RCC 7860 (cell line): ENCODE measurements at places on chromosomes 3 and 15.
A peak's percentile ranks its signal among the peaks of the same experiment; 100 is the strongest.

GRCh38 chr15:52113235-52113634 is 660 bp upstream of the BCL2L10 start:
- DNase-seq, result no peak

DNA sequence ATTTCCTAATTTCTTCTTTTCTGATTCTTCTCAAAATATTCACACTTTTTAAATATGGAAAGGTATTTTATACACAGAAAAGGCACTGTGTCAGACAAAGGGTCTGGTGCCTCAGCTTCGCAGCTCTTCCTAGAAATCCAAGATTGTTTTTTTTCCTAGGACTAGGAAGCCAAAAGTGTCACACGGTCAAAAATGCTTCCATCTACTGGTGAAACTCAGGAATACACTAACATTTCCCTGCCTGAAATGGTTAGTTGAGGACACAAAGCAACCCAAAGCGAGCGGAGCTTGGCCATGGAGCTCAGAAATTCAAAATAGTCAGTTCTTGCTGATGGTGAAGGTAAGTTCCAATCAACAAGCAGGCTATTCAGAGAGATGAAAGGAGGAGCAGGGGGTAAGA is 426.5 kb upstream of the RASGRP1 start:
- peak; percentile 54 for DNase-seq

DNA sequence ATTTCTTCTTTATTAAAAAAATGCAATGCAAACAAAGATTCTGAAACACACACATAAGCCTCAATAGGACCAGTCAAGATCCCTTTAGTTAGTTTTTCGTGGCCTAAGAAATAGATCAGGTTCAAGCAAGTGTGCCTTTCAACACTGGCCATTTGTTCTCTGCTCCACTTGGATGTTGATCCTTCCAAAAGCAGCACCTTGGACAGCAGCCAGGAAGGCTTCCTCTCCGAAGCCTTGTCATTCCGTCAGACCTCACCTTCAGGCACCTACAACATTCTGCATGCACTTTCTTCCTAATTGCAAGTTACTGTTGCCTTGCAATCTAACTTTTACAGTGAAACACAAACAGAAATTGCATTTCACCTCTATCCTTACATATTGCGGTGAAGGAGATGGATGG is 155.9 kb upstream of the FEZF2 start:
- no peak for DNase-seq

DNA sequence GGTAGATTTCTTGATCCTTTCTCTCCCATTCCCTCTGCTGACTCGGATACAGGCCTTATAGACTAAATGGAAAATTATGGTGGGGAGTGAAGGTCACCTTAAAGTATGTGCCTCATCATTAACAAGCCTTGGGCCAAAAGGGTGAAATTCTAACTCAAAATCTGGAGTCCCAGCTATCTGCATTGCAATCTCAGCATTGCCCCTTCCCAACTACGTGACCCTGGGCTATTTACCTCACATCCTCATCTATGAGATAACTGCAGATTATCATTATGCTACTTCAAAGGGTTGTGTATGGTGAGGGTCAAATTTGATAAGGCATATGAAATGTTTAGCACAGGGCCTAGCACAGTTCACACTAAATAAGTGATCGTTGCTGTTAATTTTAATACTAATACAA is 147.7 kb downstream of the WNT5A start:
- DNase-seq, result no peak

DNA sequence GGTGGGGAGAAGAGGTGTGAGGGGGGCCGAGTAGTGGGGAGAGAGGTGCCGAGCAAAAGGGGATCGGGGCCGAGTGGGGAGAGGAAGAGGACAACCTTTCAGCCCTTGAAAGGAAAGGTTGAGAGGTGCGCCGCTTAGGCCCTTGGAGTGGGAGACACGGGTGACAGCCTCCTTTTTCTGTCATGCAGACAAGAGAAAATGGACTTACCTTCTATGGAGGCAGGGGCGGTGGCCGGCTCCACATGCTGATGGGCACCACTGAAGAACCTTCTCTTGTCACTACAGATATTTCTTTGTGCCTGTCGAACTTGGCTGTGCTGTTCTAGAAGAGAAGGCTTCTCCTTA is 421 bp downstream of the KLHL18 start:
- DNase-seq, result no peak

DNA sequence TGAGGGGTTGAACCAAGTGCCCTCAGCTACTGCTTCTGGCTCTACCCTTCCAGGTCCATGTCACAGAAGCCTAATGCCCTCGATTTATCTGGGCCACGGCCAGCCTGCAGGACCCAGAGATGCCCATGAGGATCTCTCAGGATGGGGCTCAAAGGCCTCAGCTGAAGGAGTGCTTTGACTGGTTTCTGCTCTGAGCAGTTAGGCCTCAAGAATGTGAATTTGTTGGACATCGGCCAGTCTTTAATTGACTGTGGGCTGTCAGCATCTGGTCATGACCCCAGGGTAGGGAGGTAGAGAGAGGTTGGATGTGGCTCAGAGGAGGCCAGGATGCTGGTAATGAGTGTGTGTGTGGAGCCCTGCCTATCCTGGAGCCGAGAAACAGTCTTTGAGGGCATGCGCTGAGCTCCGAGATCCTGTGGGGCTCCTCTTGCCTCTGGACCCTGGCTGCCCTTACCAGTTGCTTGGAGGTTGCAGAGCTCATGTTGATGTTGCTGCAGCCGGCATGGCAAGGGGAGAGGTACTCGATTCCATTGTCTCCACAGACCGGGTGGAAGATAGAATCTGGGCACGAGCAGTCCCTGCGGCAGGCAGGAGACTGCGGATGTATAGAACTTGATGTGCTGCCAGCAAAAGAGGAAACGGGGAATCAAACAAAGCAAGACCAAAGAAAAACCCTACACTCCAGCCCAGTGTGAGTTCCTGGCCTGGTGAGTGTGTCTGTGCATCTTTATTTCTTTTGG is 49.1 kb upstream of the RAB6B start:
- peak; percentile 96 for DNase-seq

DNA sequence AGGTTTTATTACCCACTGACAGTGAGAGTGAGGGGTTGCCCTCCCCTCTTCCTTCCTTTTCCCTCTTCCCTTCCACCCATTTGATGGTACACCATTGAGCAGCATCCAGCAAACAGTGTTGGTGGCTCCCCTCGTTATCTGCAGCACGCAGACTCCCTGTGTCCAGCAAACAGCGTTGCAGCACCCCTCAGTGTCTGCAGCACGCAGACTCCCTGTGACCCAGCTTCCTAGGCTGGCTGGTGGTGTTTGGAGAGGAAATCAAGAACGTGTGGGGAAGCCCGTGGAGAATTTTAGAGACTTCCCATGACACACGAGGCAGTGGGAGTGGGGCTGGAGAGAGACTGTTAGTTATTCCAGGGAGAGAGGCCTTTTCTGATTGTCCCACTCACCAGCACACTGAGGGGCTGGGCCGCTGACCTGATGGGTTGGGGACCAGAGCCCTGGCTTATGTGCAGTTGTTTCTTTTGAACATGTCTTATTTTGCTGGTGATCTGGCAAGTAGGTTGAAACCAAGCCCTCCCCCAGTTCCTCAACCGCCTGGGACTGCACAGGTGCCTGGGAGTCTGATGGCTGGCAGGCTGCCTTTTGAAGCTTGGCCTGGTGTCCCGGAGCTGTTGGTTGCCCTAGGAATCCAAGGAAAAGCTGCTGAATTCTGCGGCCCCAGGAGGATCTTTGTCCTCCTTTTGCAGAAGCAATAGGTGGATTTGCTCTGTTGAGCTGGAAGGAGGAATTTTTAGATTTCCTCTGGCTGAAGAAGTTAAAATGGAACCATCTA is 19.0 kb downstream of the APBA2 start:
- DNase-seq, result no peak

GRCh38 chr3:40042752-40043443 is 233.5 kb downstream of the MYRIP start:
- DNase-seq, result no peak

DNA sequence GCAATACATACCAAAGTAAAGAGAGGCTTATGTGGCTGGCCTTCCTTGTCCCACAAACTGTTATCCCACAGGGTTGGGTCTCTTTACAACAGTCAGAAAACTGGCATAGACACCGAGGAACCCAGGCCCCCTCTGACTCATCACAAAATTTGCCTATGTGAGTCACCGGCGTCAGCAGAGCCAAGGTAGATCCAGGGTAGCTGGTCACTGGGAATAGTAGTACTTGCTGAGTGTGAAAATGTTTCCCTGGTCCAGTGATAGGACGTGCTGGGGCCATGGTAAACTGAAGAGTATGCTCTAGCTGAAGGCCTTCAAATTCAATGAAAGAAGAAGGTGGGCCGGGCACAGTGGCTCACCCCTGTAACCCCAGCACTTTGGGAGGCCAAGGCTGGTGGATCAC is 27.1 kb upstream of the SKIL start:
- no peak for DNase-seq

DNA sequence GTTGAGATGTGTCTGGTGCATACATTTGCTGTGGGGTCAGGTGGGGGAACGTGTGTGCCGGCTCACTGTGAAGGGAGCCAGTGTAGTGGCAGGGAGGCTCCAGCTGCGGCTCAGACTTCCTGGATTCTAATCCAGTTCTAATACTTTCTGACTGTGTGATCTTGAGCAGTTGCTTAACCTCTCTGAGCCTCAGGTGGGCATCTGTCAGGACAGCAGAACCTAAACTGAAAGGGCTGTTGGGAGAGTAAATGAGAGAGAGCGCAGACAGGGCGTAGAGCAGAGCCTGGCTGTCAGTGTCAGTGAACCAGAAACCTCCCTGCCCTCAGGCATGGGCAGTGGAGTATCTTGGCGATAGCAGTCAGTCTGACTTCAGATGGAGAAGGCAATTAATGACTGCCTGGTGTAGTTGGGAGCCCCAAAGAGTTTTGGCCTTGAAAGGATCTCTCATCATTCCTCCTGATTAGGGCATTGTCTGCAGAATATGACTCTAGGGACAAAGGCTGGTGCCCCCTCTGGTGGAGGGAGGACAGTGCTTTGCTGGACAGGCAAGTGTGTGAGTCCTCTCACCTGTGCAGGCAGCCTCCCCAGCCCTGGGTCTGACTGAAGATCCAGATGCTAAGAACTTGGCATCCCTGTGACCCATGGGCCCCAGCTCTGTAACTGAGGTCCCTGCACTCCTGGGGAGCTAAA is 9.6 kb downstream of the KBTBD13 start:
- DNase-seq, result peak; percentile 18

DNA sequence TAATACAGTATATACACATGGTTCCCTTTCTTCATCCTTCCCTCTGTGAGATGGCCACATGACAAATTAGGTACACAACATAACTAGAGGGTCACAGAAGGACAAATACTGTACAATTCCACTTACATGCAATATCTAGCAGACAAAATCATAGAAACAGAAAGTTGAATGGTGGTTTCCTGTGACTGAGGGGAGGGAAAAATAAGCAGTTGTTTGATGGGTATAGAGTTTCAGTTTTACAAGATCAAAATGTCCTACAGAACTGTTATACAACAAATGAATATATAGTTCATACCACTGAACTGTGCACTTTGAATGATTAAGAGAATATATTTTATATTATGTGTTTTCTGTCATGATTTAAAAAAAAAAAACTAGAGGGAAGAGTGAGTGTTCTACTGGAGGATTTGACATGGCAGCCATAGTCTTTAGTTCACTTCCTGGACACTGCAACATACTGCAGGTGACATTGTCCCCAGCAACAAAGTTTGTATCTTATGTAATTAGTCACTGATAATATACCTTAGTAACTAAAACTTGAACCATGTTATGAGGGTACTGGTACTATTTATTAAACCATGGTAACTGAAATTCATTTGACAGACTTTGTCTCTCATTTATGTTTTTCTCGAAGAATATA is 37.2 kb downstream of the CCDC54 start:
- no peak for DNase-seq

- no peak for DNase-seq
These were observed 29.4 kb downstream of the MELTF start for GRCh38 chr3:197000211-197000610.

DNA sequence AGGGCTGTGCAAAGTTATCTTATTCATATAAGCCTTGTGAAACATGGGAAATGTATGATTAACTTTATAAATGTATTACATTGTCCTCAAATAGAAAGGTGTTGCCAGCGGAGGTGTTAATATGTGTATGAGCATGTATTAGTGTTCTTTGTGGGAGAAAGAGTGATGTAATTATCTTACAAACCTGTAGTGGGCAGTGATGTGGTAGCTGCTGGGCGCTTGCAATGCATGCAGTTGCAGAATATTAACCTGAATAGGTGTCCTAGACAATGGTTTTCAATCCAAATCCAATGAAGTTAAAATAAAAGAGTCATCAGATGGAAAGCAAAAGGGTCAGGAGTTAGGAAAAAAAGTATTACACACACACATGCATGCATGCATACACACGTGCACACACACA is 881.3 kb upstream of the CADM2 start:
- DNase-seq, result no peak

- DNase-seq, result peak; percentile 39
These were observed 319.6 kb downstream of the ZBTB20 start for GRCh38 chr3:114827495-114827894.

DNA sequence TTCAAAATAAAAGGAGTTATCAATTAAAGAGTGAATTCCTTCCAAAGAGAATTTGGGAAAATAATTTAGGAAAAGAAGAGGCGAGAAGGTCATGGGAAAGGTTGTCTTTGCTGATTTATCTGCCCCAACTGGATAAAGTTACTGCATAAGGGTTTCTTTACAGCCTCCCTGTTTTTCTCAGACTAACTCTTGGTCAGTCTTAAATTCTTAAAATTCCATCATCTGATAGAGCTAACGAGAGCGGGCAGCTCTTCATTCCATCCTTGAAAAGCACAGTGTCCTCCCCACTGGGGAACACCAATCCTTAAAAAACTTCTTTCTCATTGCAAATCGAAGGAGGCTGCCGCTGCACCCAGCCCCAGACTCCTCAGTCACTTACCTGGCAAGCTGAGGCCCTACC is 107.2 kb downstream of the PGPEP1L start:
- DNase-seq, result no peak

- DNase-seq, result peak; percentile 12
These were observed 24.3 kb downstream of the PGPEP1L start for GRCh38 chr15:98983334-98983733.

- DNase-seq, result no peak
These were observed 46.5 kb upstream of the PDE8A start for GRCh38 chr15:84934942-84935729.

DNA sequence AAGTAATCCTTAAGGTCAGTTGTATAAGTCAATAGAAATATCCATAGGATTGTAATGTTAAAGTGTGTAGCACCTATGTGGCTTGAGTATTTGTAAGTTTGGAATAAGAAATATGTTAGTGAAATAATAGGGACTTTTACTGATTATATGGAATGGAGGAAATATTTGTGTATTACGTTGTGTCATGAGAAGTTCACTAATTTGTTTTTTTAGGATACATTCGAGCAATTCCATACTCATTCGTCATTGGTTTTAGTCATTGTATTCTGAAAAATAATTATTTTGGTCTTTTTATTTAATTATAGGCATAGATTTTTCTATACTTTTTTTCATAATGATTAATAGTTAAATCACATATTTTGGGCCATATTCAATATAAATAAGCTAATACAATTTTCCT is 21.0 kb downstream of the MBNL1 start:
- no peak for DNase-seq

- DNase-seq, result no peak
These were observed 51.9 kb upstream of the KLF13 start for GRCh38 chr15:31274496-31275330.

- DNase-seq, result no peak
These were observed 111.6 kb downstream of the ALDH1A2 start for GRCh38 chr15:57953874-57954273.
